ENCODE measurements at places on chromosomes 5 and 9.
A peak's percentile ranks its signal among the peaks of the same experiment; 100 is the strongest.

DNA sequence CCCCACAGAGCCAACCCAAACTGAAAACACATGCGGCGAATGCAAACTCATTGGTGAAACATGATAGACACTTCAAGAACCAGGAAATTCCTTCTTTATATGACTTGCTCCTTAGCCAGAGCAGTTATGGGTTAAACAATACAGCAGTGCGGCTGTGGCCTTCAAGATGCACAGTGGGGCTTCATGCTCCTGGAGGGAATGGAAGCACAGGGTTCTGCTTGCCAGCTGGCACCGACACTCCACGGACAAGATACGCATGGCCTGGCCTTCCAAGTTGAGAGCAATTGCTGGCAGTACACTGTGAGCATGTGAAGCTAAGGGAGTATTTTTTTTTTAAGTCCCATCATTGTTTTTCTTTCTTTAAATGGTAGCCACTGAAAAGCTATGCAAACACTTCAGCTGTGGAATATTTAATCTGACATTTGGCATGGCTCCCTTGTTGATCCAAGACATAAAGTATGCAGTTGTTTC lies 451.6 kb upstream of the CD180 start:
- no peak for DNase-seq

DNA sequence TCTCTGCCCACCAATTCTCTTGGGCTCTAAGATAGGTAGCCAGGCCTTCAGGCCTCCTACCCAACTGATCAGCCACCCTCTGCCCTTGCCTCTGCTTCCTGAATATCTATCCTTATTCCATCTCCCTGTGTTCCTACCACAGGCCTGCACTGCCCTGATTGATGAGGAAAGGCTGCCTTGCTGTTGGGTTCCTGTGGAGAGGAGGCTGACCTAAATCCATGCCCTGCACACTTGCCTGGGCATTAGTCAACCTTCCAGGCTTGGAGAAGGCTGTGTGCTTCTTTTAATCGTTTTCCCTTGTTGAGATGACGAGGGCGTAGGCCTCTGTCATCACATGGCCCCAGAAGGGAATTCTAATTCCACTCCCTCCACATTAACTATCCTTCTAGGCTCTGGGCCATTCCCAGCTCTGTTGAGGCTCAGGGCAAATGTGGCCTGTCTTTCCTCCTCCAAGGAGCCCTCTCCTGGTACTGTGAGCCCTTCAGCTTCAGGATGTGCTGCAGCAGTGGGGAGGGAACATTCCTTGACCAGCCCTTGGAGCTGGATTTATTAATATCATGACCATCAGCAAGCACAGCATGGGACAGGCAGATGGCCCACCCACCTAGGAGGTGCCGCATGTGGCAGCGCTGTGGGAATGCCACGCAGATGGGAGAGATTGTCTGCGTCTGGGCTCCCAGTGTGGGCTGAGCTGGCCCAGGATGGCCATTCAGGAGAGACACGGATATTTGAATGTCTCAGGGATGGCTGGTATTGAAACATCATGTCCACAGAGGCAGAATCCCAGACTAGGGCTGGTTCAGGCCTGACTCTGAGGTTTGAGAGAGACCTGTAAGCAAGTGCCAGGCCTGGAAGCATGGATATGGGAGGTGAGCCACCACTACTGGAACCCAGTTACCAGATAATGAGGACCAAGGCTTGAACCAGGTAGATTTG lies 40.9 kb downstream of the ANGPTL2 start:
- no peak for DNase-seq

- no peak for DNase-seq
These were observed 176.1 kb downstream of the PCSK1 start for GRCh38 chr5:96256795-96257470.

GRCh38 chr9:128728298-128728697 lies 4.4 kb upstream of the ZDHHC12 start:
- DNase-seq = no peak

- DNase-seq = no peak
These were observed 253.1 kb downstream of the NPR3 start for GRCh38 chr5:32964261-32964660.

- no peak for DNase-seq
These were observed 181.9 kb upstream of the TBCA start for GRCh38 chr5:77957931-77958521.

DNA sequence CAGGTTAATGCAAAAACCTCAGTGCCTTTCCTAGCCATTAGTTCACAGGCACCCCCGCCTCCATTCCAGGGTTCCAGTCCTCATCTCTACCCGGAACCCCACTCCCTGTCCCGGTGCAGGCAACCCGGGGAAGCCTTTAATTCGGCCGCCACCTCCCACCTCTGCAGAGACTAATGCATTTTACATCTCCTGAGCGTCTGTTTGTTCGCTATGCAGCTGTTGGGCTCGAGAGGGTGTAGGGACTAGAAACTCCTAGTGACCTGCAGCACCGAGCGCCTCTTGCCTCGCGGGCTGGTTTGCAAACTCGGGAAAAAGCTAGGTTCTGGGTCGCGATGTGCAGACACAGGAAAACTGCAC lies 3.6 kb downstream of the GDNF start:
- DNase-seq = no peak

DNA sequence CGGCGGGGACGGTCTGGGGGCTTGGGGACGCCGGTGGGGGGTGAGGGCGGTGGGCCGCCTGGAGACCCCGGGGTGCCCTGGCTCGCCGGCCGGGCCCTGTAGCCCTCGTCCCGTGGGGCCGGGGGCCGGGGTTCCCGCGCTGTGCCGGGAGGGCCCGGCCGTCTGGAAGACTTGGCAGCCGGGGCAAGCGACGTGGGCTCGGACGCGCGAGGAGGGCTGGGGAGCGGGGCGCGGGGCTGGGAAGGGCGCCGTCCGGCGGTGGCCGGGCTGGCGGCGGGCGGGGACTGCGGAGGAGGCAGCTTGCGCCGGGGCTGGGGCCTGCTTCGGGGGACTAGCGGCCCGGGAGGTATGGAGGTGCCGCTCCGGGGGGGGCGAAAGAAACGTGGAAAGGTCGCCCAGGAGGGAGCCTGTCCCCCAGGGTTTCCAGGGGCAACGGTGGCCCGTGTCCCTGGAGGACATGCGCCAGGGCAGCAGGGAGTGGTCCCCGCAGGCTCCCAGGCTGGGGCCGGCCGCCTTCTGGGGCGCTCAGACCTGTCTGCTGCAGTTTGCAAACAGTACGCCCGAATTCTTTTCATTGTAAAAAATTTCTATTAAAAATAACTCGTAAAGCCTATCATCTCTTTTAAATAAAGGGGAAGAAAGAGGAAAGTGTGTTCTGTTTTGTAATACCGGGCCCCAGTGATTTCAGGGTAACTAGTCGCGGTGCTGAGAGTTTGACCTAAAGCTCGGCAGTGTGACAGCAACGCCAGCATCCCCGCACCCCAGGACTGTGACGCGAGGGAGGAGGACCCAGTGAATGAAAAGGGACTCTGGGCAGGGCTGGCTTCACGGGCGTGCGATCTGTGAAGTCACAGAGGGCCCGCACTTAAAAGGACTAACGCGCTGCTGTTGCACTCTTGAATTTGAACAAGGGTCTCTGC lies 752 bp upstream of the ANKH start:
- DNase-seq = peak; percentile 51

DNA sequence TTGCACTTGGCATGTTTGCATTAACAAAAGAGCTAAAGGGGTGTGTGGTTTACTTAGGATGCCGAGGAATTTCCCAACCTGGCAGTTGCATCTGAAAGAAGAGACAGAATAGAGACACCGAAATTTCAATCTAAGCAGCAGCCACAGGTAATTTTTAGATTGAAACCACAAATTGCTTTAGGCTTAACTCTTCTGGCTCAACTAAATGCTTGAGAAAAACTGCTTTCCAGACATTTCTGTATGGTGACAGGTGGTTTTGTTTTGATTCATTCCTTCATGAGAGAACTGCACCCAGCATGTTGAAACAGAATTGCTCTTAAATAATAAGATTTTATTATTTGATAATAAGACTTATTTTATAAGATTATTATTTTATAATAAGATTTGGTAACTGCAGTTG lies 21.5 kb downstream of the SECISBP2 start:
- DNase-seq = no peak

GRCh38 chr5:66241136-66241825 lies 97.2 kb downstream of the SREK1 start:
- DNase-seq = no peak

GRCh38 chr5:110161162-110161561 lies 471.4 kb downstream of the MAN2A1 start:
- no peak for DNase-seq

GRCh38 chr5:93164690-93165089 lies 416.3 kb downstream of the NR2F1-AS1 start:
- no peak for DNase-seq

DNA sequence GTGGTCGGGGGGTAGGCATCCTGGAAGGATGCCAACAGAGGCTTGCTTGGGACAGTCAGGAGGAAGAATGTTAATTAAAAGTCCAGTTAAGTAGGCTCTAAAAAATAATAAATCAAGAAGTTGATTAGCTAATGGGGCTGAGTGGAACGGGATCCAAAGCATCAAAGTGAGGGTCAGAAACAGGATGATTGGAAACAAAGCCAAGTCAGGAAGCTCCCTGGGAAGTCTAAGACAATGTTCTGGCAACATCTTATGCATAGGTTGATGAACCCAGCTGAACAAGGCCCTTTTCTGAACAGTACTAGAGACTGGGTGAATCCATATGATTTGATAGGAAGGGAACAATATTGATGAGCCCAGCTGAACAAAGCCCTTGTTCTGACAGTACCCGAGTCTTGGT lies 50.2 kb upstream of the STARD4 start:
- no peak for DNase-seq

DNA sequence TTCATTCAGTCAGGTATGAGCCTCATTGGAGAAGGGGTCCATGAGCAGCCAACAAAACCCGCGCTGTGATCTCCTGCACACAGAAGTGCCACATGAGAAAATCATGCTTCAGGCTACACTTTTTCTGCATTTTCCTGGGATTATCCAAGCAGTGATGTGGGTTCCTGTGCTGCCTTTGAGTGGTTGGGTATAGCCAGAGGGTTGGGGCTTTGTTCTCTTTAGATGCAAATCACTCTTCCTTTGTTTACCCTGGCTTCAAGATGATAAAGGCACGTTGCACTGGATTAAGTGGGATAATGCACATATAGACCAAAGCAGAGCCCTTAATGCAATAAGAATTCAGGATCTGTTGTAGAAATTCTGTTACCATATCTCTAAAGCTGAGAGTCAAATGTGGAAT lies 18.7 kb downstream of the ECM2 start:
- no peak for DNase-seq

- DNase-seq = no peak
These were observed 51.2 kb upstream of the TCF7 start for GRCh38 chr5:134063188-134063820.

GRCh38 chr5:156838961-156839360 lies 11.1 kb upstream of the PPP1R2B start:
- no peak for DNase-seq

DNA sequence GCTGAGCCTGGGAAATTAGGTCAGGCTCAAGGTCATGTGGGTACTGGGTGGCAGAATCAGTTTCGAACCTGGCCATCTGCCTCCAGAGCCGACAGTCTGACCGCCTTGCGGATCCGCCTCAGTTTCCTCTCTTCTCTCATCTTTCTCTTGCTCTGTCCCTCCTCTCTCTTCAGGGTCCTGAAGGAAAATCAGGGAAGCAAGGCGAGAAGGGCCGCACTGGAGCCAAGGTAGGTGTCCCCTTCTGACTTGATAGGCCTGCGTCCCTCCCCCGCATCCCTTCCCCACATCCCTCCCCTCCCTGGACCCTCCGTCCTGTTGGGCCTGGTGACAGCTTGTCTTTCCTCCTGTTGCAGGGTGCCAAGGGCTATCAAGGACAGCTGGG lies 40.8 kb upstream of the ORM1 start:
- DNase-seq = no peak

DNA sequence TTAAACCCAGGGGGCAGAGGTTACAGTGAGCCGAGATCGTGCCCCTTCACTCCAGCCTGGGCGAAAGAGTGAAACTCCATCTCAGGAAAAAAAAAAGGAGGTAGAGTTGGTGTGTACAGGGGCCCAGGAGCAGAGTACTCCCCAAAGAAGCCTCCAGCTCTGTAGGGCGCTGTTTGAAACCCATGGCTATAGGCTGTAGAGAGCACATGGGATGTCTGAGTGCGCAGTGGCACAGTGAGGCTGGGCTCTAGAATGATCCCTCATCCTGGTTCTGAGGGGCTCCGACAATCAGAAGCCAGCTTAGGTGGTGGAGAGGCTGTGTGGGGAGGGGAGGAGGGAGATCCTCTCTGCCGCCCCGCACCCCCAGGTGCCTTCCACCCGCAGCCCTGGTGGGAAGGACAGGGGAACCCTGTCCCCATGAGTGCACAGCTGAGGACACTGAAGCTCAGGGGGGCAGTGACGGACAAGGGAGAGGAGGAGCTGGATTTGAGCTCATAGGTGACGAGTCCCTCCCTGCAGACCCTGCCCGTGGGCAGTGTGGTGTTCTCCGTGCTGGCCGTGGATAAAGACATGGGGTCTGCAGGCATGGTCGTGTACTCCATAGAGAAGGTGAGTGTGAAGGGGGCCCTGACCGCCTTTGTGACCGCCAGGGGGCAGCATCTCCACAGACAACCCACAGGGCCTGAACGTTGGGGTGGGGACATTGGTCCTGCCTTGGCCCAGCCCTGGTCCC lies 24.6 kb downstream of the CDHR2 start:
- DNase-seq = peak; percentile 72

- no peak for DNase-seq
These were observed 337.1 kb upstream of the PANK3 start for GRCh38 chr5:168916266-168916665.

GRCh38 chr5:171149333-171149732 lies 159.7 kb upstream of the TLX3 start:
- no peak for DNase-seq

DNA sequence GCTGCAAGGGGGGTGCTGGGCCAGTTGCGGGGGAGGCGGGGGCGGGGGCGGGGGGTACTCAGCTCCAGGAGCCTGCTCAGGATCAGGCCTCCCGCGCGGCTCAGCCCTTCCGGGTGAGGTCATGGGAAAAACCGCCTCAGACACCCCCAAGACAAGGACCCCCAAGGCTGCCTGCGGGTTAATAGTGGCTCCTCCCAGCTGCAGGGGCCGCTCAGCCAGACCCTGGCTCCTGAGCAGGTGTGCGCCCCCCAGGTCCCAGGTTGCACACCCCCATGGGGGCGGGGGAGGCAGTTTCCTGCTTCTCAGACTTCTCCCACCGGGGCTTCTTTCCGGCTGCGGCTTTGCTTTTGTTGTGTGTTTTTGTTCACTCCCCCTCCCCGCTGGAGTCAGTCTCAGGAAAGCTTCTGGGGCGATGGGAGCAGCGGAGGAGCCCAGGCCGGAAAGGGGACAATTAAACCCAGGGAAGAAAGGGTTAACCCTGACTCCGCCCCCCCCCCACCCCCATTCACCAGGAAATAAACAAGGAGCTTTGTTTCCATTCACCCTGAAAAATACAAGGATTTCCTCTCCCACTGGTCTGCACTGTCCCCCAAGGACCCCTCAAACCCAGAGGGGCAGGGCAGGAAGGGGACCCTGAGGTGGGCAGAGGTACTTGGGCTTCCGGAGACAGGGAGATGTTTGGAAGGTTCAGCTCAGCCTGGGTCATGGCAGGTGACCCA lies 42.3 kb upstream of the NOTCH1 start:
- no peak for DNase-seq

GRCh38 chr5:52856564-52856963 lies 68.8 kb downstream of the ITGA1 start:
- no peak for DNase-seq

Data from activated CD4-positive, alpha-beta T cell treated with anti-CD3 and anti-CD28 coated beads for 24 hours (primary cell).